Choroid plexus epithelial cell (primary cell): ENCODE measurements at places on chromosomes 1 and 21.

- DNase-seq = no peak
Observed at GRCh38 chr1:15212216-15212953, 34.6 kb upstream of the FHAD1 start.

- DNase-seq = no peak
Observed at GRCh38 chr1:98410082-98410481, 251.4 kb upstream of the SNX7 start.

- DNase-seq = no peak
Observed at GRCh38 chr1:36080801-36081200, 3.1 kb upstream of the TEKT2 start.

GRCh38 chr1:207903767-207904166 lies 7.2 kb downstream of the CD34 start:
- DNase-seq = peak; percentile 18

GRCh38 chr1:59669752-59670312 lies 144.9 kb upstream of the HOOK1 start:
- peak; percentile 91 for DNase-seq

GRCh38 chr1:23210351-23210785 lies 6.9 kb downstream of the HTR1D start:
- peak; percentile 30 for DNase-seq

DNA sequence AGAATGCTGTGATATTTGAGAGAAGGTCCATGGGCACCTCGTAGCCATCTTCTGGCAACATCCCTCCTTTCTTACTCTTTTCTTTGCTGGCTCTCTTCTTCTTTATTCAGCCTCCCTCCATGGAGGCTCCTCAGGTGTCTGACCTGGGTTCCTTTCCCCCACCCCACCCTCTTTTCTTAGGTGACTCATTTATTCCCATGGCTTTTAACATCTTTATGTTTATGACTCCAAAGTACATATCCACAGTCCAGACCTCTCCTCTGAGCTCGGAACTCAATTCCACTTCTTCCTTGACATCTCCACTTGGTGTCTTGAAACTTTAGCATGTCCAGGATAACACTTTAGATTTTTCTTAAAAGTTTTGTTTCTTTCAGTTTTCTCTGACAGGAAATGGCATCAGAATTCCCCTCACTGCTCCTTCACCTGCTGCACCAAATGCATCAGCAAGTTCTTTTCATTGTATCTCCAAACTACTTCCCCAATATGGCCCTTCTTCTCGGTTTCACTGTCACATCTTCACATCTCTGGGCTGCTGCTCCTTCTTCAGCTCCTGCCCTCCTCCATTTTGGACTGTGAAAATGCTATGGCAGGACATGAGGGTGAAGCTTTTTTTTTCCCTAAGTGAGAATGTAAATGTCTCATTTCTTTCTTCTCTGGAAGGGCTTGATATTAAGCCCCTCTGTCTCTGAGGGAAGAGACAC lies 95.9 kb downstream of the GIPC2 start:
- no peak for DNase-seq

- DNase-seq = peak; percentile 94
Observed at GRCh38 chr21:38768471-38769063, 37.2 kb upstream of the ETS2 start.

DNA sequence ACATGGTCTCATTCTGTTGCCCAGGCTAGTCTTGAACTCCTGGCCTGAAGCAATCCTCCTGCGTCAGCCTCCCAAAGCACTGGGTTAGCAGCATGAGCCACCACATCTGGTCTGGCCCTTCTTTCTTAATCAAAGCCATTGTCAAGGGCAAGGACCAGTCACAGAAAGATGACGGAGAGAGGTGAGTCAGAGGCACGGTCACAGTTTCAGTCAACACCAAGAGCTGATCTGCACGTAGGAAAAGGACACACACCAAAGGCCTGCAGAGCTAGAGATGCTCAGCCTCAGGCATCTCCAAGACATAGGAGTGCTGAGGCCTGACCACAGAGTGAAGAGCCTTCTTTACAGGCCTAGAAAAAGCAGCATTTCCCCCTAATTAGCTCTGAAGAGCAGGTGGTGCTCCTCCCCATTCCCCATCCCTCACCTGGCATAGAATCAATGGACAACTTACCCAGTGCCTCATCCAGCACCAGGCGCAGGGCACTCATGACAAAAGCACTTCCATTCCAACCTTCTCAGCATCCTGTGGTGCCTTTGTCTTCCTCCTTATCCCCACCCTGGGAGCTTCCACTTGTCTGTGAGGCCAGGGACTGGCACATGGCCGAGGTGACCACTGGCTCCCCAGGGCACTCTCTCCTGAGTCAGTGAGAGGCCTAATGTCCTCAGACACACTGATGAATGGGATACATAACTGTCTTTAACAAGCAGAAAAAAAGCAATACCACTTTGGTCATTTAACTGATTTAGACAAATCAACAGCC lies 139.8 kb downstream of the AJAP1 start:
- no peak for DNase-seq

DNA sequence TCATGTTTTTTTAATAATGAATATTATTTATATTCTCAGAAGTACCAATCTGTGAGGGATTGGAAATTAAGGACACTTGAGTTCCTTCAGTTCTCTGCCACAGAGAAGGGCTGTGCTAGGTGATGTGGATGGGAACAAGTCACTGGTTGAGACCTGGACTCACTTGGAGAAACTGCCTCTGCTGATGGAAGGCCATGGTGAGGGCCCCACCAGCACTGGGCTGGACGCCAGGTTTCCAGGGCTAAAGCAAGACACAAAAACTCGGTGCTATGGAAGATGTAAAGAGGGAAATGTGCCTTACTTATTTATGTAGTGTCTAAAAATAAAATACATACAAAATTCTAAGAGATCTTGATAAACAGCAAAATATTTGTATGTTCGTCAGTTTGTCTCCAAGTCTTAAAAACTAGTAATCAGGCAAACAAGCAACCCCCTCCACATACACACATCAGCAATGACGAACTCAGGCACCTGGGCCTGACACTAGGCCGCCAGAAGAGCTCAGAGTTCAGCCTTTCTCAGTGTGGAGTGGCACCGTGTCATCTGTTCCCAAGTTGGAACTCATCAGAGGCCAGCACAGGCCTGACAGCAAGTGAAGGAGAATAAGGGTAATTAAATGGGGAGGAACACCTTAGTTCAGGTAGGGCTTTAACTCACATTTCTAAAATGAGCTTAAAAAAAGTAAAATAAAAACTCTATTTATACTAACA lies 19.6 kb downstream of the SIPA1L2 start:
- DNase-seq = no peak

DNA sequence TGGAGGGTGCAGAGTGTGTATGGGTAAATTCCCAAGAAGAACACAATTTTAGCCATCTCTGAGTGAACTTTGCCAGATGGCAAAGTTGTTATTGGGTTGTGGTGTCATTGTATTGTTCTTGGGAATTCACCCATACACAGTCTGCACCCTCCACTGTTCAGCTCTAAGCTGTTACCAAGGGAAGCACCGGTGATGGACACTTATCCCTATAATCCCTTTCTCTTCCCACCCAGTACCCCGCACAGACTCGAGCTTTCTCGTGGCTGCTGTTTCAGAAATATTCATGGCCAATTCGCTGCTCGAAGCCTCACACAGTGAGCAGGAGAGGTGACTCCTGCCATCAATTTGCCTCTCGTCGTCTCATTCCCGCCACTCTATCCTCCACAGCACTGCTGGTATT lies 95.7 kb upstream of the PALMD start:
- DNase-seq = no peak

DNA sequence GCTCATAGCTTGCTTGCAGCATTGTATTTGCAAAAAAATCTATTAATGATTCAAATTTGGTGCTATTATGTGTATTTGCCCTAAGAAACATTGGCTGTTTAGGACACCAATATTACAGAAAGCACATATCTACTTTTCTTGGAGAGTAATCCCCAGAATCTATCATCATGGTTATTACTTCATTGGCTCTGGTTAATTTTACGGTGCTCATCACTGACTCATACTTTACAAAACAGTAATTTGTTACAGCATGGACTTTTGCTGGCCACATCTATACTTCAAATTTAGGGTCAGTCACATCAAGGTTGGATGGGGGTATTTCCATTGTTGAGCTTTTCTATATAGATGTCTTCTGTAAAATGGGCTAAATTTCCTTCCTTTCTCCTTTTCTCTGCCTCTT lies 45.7 kb downstream of the SH3GLB1 start:
- DNase-seq = no peak

DNA sequence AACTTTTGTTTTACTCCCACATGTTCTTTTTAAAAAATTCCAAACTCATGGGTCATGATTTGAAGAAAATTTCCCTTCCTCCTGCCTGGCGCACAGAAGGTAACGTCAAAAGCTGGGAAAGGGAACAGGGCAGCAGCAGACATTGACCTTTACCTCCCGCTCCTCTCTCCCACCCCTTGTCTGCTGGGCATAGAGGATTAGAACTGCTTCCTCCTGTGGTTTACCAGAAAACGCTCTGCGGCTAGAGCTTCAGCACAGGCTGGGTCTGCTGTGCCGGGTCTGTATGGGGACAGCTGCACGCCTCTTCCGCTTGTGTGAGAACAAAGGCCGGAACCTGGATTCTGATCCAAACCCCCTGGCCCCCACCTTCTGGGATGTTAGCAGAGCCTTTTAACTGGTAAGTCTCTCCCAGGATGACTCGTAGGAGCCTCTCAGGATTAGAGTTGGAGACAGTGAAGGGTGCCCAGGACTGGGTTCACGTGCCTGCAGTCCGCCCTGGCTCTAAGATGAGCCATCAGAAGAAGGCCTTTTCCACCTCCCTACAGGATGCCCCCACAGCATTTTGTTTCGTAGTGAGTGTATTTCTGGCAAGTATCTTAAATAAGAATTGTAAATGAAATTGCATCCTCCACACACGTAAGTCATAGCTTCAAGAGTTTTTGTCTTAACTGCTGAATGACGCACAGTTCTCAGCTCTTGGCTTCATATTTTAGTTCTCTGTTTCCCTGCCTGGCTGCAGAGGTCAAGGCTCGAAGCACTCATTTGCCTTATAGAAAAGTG lies 5.2 kb downstream of the H6PD start:
- DNase-seq = peak; percentile 92

- DNase-seq = no peak
Observed at GRCh38 chr1:93471284-93471683, 23.4 kb downstream of the FNBP1L start.

- no peak for DNase-seq
Observed at GRCh38 chr1:36673202-36673601, 190.5 kb upstream of the CSF3R start.

DNA sequence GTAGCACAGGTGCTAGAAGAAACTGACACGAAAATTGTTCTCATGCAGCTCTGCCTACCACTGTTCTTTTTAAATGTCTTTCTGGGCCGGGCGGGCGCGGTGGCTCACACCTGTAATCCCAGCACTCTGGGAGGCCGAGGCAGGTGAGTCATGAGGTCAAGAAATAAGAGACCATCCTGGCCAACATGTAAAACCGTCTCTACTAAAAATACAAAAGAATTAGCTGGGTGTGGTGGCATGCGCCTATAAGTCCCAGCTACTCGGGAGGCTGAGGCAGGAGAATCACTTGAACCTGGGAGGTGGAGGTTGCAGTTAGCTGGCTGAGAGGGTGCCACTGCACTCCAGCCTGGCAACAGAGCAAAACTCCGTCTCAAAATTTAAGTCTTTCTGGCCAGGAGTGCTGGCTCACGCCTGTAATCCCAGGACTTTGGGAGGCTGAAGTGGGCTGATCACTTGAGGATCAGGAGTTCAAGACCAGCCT lies 947 bp upstream of the RIT1 start:
- DNase-seq = no peak

- peak; percentile 58 for DNase-seq
Observed at GRCh38 chr1:160954158-160955104, at the start of gene ITLN2. Gene ITLN2 (minus strand): TSS chr1:160954809. CDS start chr1:160954741, 68 bp downstream.

- DNase-seq = peak; percentile 6
Observed at GRCh38 chr1:191620883-191621282, 537.4 kb upstream of the RGS18 start.

GRCh38 chr1:33394770-33395169 lies 36.1 kb downstream of the PHC2 start:
- DNase-seq = no peak
